ENCODE measurements at places on chromosomes 13 and 19.

- DNase-seq, result no peak
Measured at GRCh38 chr13:20272588-20273171, 40.6 kb upstream of the GJB6 start.

GRCh38 chr19:10203686-10204085 lies 8.9 kb upstream of the DNMT1 start:
- DNase-seq, result no peak

DNA sequence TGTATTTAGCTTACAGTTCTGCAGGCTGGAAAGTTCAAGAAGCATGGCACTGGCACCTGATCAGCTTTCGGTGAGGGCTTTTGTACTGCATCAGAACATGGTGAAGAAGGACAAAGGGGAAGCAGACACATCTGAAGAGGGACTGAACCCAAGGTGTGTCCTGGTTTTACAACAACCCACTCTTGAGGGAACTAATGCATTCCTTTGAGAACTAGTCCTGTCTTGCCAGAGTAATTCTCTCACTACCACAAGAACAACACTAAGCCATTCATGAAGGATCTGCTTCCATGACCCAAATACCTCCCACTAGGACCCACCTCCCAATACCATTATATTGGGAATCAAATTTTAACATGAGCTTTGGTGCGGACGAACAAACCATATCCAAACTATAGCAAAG lies 93.6 kb downstream of the RFC3 start:
- DNase-seq, result no peak

DNA sequence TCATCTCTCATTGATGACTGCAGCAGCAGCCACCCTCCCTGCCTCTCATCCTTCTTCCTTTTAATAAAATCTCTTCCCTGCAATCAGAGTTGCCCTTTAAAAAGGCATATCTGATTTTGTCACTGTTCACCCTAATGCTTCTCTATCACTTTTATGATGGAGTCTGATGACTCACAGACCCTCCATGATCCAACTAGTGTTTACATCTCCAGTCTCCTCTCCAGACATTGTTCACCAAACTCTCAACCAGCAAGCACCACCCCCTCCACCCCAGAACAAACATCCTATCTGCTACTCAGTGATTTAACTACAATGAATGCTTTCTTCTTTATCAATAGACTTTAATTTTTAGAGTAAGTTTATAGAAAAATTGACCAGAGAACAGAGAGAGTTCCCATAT lies 59.5 kb downstream of the TNFSF11 start:
- DNase-seq, result no peak

DNA sequence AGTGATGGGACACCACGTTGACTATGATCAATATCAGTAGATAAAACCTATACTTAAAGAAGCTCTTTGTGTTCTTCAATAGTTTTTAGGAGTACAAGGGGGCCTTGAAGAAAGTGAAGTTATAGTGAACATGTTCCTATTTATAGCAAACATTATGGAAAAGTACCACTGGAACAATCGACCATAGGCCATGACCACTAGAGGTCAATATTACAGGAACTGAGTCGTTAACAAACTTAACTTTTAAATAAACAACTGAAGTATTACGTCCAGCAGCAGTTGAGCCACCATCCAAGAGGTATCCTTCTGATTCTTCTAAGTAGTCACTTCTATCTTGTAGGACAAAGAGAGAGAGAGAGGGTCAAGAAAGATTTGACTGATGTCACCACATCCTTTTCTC lies 391.0 kb upstream of the SLITRK5 start:
- DNase-seq, result no peak

GRCh38 chr13:88196106-88196505 lies 524.9 kb downstream of the SLITRK5 start:
- DNase-seq, result no peak

GRCh38 chr19:6424195-6424938 lies at the start of gene KHSRP:
TSS of gene KHSRP (minus strand) at chr19:6424811. CDS start at chr19:6424701, 110 bp downstream.
- DNase-seq, result no peak

- no peak for DNase-seq
Measured at GRCh38 chr13:31878495-31878894, 139.2 kb downstream of the RXFP2 start.

GRCh38 chr13:46179491-46179908 lies 2.5 kb downstream of the LCP1 start:
- DNase-seq, result no peak

Data from NCI-H2029 (cell line).